Amygdala (tissue), 56 donors: ENCODE measurements at places on chromosomes 16 and 17.

DNA sequence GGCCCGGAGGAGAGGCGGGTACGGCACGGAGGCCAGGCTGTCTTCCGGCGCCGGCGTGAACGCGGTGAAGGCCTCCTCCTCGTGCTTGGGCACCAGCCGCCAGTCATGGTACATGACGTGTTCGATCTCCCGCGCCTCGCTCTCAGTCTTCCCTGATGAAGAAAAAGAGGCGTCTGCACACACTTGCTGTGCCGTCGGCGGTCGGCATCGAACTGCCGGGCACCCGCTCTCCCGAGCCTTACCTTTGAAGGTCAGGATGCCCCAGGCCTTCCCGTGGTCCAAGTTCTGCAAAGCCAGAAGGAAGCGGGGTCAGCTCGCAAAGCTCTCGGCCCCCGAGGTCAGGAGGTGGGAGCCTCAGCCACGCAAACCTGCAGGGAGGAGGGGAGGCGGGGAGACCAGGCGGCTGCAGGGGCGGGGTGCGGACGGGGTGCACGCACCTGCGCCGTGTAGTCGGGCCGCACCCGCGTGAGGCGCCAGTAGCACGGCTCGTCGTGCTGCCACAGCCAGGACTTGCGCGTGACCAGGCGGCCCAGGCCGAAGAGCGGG lies at the start of gene EME2:
EME2 (plus strand) TSS at position 449 of the 546 bp plus-strand sequence. CDS start 418 bp downstream, outside the sequence.
- no peak for DNase-seq

DNA sequence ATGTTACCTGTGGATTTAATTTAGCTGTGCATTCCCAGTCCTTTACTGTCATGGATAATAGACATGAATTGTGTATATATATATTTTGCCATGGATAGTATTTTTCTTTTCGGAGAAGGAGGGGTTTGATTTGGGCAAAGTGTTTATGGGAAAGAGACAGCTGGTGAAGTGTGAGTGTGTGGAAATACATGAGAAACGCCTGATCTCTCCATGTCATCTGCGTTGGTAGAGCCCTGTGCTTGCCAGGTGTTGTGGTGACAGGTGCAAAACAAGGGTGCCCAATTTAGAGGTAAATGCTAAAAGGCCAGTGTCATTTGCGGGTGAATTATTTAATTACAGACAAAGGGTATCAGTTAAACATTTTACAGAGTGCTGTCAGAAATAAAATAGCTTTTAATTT lies 23.4 kb downstream of the NDEL1 start:
- no peak for DNase-seq

DNA sequence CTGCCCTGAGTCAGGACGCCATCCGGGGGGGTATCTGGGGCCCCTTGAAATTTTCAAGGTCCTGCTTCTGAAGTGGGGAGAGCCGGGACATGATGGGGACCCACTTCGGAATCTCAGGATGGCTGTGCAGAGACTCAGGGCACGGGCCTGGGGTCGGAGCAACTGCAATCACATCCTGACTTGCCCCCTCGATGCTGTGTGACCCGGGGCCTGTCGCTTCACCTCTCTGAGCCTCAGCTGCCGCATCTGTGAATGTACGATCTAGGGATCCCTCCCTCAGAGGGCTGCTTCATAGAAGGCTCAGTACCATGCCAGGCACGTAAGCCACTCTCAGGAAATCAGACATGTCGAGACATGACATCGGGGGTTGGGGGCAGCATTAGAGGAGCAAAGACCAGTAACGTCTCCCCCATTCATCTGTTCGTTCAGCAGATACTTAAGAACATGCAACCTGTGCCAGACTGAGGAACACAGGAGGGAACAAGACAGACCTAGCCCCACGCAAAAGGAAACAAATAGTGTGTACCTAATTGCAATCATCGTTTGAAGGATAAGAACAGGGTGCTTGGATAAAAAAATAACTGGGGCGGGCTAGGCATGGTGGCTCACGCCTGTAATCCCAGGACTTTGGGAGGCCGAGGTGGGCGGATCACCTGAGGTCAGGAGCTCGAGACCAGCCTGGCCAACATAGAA lies 229.6 kb downstream of the PARN start:
- DNase-seq: no peak

GRCh38 chr16:160691-161190 lies 5.0 kb upstream of the HBM start:
- no peak for DNase-seq

- no peak for DNase-seq
These were observed 6.7 kb downstream of the ABCA3 start for GRCh38 chr16:2333772-2334379.

DNA sequence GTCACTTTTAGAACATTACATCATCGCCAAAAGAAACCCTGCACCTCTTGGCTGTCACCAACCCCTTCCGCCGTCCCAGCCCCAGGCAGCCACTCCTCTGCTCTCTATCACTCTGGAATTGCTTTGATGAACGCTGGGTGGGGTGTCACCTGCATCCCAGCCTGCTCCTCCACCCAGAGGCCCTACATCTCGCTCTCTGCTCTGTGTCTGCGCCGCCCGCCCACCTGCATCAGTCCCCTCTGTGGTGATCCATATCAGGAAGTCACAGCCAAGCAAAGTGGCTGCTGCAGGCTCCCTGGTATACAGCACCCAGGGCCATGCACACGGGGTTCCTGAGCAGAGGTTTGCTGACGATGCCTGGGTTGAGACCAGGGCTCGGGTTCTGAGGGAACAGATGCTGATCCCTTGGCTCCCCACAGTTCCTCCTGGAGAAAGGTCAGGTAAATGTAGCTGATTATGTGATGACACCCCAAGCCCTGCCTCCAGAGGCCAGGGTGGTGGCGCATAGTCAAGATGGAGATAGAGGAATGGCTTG lies 30.8 kb downstream of the MPRIP start:
- DNase-seq: no peak

DNA sequence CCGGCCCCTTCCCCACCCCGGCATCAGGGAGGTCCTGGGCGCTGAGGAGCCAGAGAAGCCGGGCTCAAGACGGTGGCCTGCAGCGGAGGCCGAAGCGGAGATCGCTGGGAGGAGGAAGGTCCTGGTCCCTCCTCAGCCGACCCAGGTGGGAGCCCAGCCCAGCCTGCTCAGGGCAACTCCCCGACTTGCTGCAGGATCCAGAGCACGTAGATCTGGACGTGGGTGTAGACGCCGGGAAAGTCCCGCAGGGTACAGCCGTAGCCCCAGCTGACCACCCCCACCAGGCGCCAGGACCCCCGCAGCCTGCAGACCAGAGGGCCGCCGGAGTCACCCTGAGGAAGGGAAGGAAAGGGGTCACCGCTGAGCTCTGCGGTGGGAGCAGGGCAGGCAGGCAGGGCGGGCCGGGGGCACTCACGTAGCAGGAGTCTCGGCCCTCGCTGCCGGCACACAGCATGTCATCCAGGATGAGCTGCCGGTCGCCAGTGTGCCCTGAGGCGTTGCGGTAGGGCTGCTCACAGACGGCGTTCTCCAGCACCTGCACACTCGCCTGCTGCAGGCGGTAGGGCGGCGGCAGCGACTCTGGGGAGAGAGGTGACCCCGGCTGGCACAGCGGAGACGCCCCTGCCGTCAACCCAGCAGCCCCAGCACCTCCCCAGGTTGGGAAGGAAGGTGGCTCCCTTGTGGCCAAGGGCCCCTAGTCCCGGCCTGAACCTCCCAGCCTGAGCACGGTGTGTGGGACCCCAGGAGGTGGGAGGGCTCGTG lies 5.4 kb downstream of the TPSD1 start:
- no peak for DNase-seq

GRCh38 chr17:82151106-82151957 lies 53.3 kb upstream of the FASN start:
- no peak for DNase-seq

- DNase-seq: peak; percentile 55
These were observed 69.2 kb upstream of the CES5A start for GRCh38 chr16:55944377-55944802.

DNA sequence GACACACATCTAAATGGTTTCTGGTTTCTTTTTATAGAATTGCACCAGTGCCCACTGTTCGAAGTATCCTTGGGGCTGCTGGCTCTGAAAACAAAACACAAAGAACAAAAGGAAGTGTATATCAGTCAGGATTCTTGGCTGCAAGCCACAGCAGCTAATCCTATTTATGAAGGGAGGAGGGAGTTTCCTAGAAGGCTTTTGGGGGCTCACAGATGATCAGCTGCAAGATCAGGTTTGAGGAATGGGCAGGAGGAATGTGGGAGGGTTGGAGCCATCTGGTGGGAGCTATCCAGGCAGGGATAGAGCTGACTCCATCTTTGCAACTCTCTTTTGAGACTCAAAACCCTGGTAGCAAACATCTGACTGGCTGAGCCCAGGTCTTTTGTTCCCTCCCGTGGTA lies 118.3 kb upstream of the EEF2KMT start:
- no peak for DNase-seq

- DNase-seq: no peak
These were observed 1.2 kb upstream of the CES1 start for GRCh38 chr16:55834049-55834448.

DNA sequence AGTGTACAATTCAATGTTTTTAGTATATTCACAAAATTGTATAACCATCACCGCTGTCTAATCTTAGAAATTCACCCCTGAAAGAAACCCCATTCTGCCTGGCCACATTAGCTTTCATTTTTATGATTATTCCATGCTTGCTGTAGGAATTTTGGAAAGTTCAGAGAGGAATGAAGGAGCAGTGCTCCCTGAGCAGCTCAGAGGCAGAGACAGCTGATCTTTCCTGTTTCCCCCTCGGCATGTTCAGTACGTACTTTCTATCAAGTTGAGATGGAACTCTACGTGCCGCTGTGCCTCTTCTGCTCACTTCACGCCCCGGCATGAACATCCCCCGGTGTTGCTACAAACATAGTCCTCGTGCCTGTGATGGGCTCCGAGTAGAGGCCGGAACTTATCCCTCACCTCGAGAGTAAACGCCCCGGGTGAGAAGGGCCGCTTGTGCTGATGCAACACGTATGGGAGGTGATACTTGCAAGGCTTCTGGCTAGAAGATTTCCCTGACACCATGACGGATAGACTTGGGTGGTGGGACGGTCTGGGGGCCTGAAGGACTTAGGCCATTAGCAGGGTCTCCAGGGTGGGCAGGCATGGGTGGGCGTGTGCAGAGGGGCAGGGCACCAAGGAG lies 79.2 kb upstream of the CIBAR2 start:
- DNase-seq: no peak

- no peak for DNase-seq
These were observed 12.2 kb downstream of the RPL19 start for GRCh38 chr17:39212195-39212810.

DNA sequence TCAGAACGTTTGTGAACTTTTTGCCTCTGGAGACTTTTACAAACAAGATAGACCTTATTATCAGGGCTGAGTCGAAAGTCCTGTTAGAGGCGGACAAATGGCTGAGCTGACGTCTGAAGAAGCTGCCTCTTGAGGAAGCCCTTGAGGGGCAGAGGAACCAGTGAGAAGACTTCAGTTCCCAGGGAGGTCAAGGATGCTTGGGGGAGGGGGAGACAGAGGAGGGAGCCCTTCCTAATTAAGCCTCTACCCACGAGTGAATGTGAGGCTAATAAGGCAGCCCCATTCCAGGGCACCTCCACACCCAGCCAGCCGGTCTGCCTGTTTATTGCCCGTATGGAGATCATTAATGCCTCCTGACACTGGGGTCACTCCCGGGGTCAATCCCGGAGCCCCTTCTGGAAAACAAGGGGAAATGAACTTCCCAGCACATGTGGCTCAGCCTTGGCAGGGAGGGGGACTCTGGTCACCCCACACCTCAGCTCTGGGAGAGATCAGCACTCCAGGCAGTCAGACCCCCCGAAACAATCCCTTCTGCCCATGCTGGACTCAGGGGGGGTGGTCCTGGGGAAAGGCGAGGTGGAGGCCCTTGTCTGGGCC lies 9.2 kb upstream of the TBX4 start:
- no peak for DNase-seq

- DNase-seq: no peak
These were observed 6.6 kb downstream of the GPS1 start for GRCh38 chr17:82058230-82058854.

DNA sequence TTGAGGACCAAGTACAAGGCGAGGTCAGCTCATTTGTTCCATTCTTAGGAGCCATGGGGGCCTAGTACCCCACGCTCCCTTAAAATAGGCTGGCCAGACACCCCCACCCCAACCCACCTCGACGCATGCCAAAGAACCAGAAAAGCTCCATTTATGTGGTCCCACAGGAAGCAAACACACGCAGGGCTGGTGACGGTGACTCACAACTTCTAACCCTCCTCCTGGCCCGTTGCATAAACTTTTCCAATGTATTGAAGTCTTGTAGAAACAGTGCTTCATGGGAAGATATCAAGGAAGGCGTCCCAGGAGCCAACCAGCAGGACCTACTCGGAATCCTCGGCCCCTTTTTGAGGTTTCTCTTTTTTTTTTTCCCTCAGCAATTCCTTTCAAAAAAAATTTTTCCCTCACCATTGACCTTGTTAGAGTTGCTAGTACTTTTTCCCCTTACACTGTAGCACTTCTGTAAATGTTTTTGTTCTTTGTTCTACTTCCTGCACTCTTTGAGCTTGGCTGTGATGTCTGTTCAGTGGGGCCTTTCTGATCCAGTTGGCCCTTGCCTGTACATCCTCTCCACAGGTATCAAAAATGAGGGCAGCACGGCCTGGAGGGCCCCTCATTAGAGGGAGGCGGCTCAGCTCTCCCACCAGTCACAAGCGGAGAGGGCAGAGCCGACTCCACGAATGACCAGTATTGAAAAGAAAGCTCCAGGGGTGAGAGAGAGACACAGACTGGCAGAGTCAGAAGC lies 208.3 kb downstream of the RGS9 start:
- no peak for DNase-seq

DNA sequence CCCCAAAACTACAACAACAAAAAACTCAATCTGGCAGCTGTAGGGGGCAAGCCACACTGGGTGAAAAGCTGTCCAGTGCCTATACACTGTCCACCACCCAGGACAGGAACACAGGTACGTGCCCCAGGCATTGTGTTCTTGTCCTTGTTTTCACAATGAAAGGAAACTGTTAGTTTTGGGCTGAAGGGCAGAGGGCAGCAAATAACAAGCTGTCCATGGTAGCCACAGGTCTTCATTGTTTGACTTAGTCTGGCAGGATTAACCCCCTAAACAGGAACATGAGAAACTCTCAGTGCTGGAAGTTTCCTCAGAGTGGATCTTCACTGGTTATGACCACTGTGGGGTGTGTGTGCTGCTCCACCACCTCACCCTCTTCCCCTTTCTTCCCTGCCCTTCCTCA lies 224.6 kb upstream of the N4BP1 start:
- DNase-seq: no peak

GRCh38 chr17:68204736-68205135 lies 43.1 kb upstream of the AMZ2 start:
- no peak for DNase-seq

- no peak for DNase-seq
These were observed 174.2 kb upstream of the KCNJ16 start for GRCh38 chr17:69900829-69901228.

DNA sequence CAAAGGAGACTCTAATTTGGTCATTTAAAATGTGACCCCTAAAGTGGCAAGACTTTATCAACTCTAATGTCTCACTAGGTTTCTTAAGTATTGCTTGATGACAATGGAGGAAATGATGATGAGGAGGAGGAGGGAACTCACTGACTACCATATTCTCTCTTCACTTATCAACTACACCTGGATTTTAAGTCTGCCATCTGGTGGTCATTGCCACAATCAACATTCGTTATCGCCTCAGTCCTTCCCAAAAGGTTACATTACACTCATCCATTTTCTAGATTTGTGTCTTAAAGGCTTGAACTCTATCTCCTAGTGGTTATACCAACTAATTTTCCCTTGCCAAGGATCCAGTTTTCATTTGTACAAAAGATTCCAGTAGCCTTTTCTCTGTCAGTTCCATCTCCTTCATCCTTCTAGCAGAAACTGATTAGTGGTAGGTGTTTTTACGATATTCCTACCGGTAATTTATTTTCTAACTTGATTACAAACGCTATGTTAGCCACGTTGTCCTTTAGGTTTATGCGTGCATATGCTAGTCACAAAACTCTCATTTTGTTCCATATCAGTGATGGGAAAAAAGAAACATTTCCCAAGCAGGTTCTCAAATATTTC lies 114.6 kb upstream of the NOG start:
- DNase-seq: no peak
